ENCODE measurements at places on chromosomes 1 and 21.

DNA sequence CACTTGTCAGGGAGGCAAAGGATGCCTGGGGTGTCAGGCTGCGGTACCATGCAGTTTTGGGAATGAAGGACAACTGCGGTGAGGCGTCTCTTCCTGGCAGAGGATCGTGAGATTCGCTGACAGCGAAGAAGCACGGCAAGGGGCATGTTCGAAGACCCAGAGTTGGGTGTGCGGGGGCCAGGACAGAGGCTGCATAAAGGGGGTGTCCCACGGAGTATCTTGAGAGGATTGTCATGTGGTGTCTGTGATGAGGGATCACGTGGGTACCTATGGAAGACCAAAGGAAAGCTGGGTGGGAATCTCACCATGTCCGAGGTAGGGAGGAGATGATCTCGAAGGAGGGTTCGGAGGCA, 372 bp downstream of the SLC25A44 start:
- no peak for DNase-seq

DNA sequence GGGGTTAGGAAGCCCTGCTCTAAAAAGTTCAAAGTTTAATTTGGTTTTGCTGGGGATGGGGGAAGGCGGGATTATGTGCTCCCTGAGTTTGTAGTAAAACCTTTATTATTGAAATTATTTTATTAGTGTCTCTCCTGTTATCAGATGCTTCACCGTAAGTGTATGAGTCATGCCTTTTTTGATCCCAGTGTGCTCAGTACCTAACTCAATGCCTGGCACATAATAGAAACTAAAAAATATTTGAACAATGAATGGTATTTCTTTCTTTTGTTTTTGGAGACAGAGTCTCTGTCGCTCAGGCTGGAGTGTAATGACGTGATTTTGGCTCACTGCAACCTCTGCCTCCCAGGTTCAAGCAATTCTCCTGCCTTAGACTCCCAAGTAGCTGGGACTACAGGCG, 6.4 kb downstream of the SNRPE start:
- no peak for DNase-seq

DNA sequence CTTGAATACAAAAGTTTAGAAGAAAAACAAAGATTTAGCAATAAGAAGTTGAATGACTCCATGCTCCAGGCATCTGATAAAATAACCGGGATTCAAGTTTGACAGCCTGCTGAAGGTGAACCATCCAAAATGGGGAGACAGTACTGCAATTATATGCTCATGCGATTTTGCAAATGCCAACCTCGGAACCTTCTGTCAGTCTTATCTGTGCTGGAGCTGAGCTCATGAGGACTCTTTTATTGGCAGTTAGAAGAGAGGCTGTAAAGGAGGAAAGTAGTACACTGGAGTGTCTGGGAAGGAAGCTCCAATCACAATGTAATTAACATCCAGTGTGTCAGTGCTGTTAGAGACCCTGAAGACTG, 170.0 kb downstream of the GALNT2 start:
- DNase-seq = no peak

DNA sequence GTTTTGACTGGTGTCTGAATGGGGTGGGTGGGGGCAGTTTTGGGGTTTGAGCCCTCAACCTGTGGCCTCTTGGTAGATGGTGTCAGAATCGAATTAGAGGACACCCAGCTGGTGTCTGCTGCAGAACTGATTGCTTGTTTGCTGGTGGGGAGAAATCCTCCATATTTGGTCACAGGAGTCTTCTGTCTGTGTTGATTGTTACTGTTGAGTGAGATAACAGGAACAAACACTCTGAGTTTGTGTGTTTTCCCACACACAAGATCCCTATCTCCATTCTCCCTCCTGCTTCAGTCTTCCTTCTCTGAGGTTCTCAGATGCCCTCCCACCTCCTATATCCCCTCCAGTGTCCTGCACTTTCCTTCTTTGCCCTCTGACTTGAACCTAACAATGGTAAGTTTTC, 19.1 kb upstream of the CGN start:
- DNase-seq = no peak

- DNase-seq = peak; percentile 27
These were observed 9.1 kb upstream of the LUZP1 start for GRCh38 chr1:23177438-23178380.

- no peak for DNase-seq
These were observed 1.3 kb downstream of the WDR47 start for GRCh38 chr1:109040627-109040988.

DNA sequence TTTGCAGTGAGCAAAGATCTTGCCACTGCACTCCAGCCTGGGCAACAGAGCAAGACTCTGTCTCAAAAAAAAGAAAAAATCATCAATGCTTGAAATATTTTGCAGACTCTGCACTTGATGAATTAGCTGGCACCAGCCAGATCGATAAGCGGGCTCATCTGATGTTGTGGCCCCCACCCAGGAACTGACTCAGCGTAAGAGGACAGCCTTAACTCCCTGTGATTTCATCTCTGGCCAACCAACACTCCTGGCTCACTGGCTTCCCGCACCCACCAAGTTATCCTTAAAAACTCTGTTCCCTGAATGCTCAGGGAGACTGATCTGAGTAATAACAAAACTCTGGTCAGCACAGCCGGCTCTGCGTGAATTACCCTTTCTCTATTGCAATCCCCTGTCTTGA, 98.9 kb downstream of the SPSB1 start:
- DNase-seq = no peak

GRCh38 chr1:30756545-30757351, 826 bp downstream of the LAPTM5 start:
- peak; percentile 85 for DNase-seq

DNA sequence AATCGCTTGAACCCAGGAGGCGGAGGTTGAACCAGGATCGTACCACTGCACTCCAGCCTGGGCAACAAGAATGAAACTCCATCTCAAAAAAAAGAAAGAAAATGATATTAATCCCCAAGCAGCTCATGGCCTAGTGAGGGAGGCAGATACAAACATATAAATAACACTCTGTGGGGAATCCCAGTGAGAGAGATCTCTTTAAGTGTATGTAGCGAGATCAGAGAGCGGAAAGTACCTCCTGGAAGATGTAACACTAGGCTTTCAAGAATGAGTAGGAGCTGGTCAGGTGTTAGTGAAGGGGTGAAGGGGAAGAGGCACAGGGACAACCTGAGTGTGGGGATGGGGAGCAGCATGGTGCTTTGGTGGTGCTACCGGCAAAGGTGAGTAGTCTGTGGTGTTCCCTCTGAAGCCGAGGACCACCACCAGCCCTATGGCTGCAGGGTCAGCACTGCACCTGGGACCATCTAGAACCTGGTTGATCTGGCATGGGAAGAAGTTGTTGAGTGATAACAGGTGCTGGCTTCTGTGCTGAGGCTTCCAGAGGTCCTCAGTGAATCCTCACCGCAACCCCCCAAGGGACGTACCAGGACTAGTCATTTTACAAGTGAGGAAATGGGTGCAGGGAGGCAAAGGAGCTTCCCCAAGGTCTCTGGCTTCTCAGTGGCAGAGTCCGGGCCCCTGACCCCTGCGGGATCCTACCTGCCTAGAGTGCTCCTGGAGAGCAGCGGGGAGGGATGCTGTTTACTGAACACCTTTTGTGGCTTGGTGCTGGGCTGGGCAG, 367.6 kb upstream of the VAMP3 start:
- no peak for DNase-seq

GRCh38 chr1:185474440-185475149, 157.6 kb upstream of the IVNS1ABP start:
- DNase-seq = no peak

DNA sequence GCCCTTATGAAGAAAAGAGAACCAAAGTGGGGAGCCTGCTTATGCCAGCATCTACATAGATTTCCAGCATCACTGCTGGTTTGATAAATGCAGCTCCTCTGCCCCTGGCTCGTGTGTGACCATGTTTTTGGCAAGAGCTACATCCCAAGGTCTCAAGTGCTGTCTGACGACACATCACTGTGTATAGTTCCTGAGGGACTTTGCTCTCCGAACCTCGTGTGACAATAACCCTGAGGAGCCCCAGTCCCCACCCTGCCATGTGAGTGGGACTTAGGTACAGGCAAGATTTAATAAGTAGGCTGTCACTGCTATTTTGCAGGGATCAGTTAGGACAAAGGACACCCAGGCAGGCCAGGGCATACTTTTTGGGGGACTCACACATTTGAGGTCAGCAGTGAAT, 28.8 kb upstream of the RERE start:
- DNase-seq = no peak

GRCh38 chr1:4087530-4088420, 187.7 kb upstream of the C1orf174 start:
- peak; percentile 10 for DNase-seq

GRCh38 chr1:222697203-222697602, 15.1 kb downstream of the AIDA start:
- no peak for DNase-seq

- no peak for DNase-seq
These were observed 992 bp upstream of the SSX2IP start for GRCh38 chr1:84691122-84691783.

GRCh38 chr1:31507676-31508530, 68.4 kb upstream of the TINAGL1 start:
- no peak for DNase-seq

- no peak for DNase-seq
These were observed 5.1 kb upstream of the C1orf162 start for GRCh38 chr1:111468717-111469100.

DNA sequence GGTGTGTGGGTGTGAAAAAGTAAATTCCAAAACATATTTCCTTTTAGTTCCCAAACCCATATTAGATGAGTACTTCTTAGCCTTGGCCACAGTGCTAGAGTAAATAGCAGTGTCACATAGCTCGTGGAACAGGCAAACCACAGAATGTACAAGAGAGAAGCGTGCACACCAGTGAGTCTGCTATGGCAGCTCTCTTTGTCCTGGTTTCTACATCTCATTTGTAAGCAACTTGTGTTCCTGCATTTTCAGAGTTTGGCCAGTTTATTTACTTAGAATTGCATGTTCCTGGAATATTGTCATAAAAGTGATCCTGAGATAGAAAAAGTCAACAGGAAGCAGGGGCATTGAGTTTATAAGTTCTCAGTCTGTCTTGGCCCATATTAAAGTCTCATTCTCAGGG, 142.1 kb downstream of the DHRS3 start:
- no peak for DNase-seq

Data from activated CD4-positive, alpha-beta T cell treated with anti-CD3 and anti-CD28 coated beads, Interleukin-2, Interleukin-4, amounts not matched to agents 100 ng/mL and 50 ng/mL, durations not matched to agents 16 hours and 8 hours (primary cell).